ENCODE measurements at places on chromosomes 1 and 21. TPM values are rescaled to one million over a fixed set of nuclear protein-coding genes. Genes with fewer than 3 reads are reported as not detected.

- H3K36me3 ChIP-seq, result no peaks in the 10 kb centered on the region
- no peak overlapping the region for H3K4me3 ChIP-seq
- DNase-seq, result no peak
- H3K27ac ChIP-seq, result no peak overlapping the region
- no peaks in the 10 kb centered on the region for H3K27me3 ChIP-seq
- H3K4me1 ChIP-seq, result no peaks in the 10 kb centered on the region
These were observed 576.1 kb upstream of the ZRANB2 start for GRCh38 chr1:71656902-71657301.

DNA sequence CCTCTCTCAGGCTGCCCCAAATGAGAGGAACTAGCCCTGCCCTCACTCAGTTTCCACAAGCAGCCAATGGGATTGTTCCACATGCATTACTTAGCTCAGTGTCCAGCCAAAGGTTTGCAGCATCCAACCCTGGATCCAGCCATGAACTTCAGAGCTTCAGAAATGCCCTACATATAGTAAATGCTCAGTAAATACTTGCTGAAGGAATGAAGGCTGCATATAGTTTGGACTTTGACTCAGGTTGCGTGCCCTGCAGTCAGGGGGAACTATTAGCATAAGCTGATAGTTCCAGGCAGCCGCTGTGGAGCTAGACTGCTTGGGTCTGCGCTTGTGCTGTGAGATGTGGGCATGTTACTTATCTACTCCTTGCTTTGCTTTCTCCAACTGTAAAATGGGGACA, 64.8 kb downstream of the NENF start:
- no peak overlapping the region for H3K27ac ChIP-seq
- no peak for DNase-seq
- no peaks in the 10 kb centered on the region for H3K27me3 ChIP-seq
- no peaks in the 10 kb centered on the region for H3K4me1 ChIP-seq
- H3K4me3 ChIP-seq, result no peak overlapping the region
- H3K36me3 ChIP-seq, result no peaks in the 10 kb centered on the region

DNA sequence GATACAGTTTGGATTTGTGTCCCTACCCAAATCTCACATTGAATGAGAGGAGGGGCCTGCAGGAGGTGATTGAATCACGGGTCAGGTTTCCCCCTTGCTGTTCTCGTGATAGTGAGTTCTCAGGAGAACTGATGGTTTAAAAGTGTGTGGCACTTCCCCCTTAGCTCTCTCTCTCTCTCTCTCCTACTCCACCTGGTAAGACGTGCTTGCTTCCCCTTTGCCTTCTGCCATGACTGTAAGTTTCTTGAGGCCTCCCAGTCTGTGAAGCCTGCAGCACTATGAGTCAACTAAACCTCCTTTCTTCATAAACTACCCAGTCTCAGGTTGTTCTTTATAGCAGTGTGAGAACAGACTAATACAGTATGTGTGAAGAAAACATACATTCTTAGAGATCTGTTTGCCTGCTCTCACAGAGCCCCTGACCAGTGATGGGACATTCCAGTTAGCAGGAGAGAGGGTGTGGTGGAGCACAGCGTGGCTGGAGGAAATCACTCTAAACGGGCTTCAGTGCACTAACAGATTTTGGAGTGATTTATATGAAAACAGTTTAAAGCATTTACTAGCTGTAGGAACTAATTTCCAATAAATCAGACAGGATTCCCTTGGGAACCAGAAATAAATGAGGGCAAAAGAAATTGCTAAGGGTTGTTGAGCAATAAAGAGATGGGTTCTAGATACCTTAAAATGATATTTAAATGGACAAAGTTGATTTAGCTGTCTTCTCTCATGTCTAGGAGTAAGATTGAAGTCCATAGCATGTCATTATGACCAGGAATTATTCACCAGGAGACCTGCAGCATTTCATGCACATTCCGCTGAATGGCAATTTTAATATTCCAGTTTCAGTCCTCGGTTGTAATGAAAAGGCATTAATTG, 411.0 kb downstream of the CAMTA1 start:
- H3K4me3 ChIP-seq, result no peak overlapping the region
- H3K27ac ChIP-seq, result no peak overlapping the region
- peaks cover 7% of the 10 kb centered on the region for H3K27me3 ChIP-seq
- no peaks in the 10 kb centered on the region for H3K36me3 ChIP-seq
- no peak for DNase-seq
- H3K4me1 ChIP-seq, result no peaks in the 10 kb centered on the region

DNA sequence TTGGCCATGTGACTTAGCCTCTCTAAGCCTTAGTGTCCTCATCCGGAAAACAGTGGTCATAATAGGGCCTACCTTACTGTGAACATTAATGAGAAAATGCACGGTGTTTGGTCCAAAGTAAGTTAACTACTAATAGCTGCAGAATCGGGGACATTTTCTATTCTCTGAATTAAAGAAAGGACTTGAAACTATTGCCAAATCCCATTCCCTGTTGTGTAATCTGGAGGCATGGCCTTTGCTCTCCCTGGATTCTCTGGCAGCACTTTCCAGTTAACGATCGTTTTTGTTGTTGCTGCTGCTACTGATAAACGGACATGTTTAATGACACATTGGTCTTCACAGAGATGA, 30.5 kb downstream of the FMO4 start:
- no peak overlapping the region for H3K4me3 ChIP-seq
- no peak overlapping the region for H3K27ac ChIP-seq
- H3K36me3 ChIP-seq, result peaks cover 2% of the 10 kb centered on the region

DNA sequence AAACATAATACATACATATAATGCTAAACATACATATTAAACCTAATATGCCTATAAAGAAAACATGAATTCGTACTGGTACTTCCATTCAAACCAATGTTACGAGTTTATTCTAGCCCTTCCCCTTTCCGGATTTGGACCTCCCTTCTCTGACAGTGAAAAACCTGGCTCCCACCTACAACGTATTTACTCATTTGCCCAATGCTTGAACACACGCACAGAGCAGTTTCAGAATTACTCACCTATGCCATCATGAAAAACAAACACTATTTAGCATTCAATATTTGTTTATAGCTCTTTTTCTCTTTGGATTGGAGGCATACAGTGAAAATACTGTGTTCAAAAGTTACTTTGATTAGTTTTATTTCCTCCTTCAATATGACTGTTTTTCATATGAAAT, 204.4 kb downstream of the LMX1A start:
- no peaks in the 10 kb centered on the region for H3K27me3 ChIP-seq
- no peak overlapping the region for H3K4me3 ChIP-seq
- H3K36me3 ChIP-seq, result no peaks in the 10 kb centered on the region
- no peak for DNase-seq

DNA sequence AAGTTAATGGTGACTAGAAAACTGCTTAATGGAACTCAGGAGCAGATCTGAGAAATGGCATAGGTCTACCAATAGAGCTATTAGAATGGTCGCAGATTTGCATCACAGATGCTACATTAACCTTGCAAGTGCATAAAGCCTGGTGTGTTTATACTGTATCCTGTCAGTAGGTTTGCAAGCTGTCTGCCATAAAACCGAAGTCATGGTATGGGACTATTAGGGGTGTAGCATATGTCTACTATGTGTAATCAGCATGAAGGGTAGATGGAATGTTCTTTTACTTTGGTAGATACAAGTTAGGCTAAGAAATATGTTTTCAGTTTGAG, 574.2 kb upstream of the ADGRL2 start:
- H3K27me3 ChIP-seq, result no peaks in the 10 kb centered on the region
- no peak overlapping the region for H3K27ac ChIP-seq
- DNase-seq, result no peak
- no peaks in the 10 kb centered on the region for H3K4me1 ChIP-seq

- DNase-seq, result no peak
- H3K36me3 ChIP-seq, result peaks cover 41% of the 10 kb centered on the region
- no peaks in the 10 kb centered on the region for H3K27me3 ChIP-seq
- H3K4me1 ChIP-seq, result peaks cover 3% of the 10 kb centered on the region
- no peak overlapping the region for H3K27ac ChIP-seq
These were observed 32.9 kb downstream of the DIP2A start for GRCh38 chr21:46491553-46491952.

PLCH2 gene
- 6.3 TPM for total RNA-seq

DNA sequence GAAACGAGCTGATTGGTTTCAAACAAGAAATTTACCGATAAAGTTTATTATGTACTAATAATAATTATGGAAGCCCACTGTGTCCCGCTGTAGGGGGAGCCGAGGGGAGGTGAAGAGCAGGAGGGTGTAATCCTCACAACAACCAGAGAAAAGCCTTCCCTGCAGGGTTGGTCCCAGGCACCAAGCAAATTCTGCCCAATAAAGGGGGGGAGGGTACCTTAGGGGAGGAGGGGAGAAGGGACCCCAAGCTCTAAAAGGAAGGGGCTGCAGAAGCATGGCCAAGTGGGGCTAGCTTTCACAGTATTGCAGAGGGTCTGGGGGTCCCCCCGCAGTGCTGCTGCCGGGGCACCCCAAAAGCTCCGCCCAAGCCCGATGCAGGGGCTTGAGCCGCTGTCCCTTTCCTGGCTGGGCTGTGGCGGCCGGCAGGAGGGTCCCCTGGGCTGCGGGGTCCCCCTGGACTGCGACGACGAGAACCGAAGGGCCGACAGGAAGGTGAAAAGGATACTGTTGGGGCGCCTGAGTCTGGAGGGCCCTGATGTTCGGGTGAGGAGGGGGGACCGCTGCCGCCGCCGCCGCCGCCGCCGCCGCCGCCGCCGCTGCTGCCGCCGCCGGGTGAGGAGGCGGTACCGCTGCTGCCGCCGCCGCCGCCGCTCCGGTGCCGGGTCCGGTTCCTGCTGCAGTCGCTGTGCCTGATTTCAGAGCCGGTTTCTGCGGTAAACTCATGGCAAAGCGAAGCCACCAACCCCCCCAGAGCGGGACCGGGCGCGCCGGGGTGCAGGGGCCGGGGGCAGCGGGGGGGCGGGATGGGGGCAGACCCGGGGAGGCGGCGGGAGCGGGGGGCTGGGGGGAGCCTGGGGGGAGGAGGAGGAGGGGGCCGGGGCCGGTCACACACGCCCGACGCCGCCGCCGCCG, 771 bp downstream of the EIF4G3 start:
- peaks cover 29% of the 10 kb centered on the region for H3K36me3 ChIP-seq
- no peaks in the 10 kb centered on the region for H3K27me3 ChIP-seq
- peaks cover 32% of the 10 kb centered on the region for H3K4me1 ChIP-seq

DNA sequence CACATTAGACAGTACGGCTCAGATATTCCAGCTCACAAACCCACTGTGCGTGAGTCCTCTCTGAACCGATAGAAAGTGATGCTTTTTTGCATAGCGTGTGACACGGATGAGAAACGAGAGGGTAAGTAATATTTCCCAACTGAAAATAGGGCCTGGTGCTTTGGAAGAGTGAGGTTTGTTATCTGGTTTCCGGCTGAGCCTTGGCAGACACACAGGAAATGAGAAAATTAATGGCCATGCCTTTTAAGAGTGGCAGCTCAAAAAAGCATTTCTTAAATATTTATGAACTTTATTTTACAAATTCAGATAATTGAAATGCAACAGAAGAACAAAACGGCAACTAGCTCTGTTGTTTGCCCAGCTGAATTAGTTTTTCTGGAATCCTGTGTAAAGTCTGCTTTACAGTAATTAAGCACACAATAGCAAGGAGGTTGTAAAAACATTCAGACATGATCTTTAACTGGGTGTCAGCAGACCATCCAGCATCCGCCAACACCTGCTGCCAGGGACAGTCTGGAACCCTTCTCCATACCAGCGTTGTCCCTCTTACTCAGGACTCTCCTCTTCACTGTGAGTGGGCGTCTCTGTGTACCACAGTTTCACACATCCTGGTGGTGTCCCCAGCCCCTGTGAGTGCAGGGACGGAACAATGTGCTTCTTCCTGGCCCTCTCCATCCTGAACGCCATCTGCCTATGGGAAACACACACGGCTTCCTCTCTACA, 155.4 kb downstream of the PGBD5 start:
- H3K27me3 ChIP-seq, result no peaks in the 10 kb centered on the region
- peak; percentile 53 for DNase-seq
- H3K4me3 ChIP-seq, result no peak overlapping the region
- peaks cover 23% of the 10 kb centered on the region for H3K36me3 ChIP-seq

GRCh38 chr1:240492832-240493440, 119.0 kb downstream of the GREM2 start:
- H3K4me3 ChIP-seq, result peak overlapping the region; percentile 41
- no peaks in the 10 kb centered on the region for H3K36me3 ChIP-seq
- peaks cover 4% of the 10 kb centered on the region for H3K27me3 ChIP-seq
- no peaks in the 10 kb centered on the region for H3K4me1 ChIP-seq
- H3K27ac ChIP-seq, result no peak overlapping the region

- H3K27me3 ChIP-seq, result peaks cover 5% of the 10 kb centered on the region
- H3K4me1 ChIP-seq, result peaks cover 3% of the 10 kb centered on the region
- no peak overlapping the region for H3K4me3 ChIP-seq
- no peak overlapping the region for H3K27ac ChIP-seq
- H3K36me3 ChIP-seq, result no peaks in the 10 kb centered on the region
These were observed 67.8 kb upstream of the POU3F1 start for GRCh38 chr1:38114241-38115026.

LDLRAD1 gene
- total RNA-seq, result not detected

FCRL5 gene
- total RNA-seq, result not detected

GRCh38 chr1:100122177-100122576, 10.6 kb downstream of the SASS6 start:
- H3K27ac ChIP-seq, result no peak overlapping the region
- no peaks in the 10 kb centered on the region for H3K4me1 ChIP-seq
- no peaks in the 10 kb centered on the region for H3K27me3 ChIP-seq
- H3K36me3 ChIP-seq, result peaks cover 21% of the 10 kb centered on the region
- no peak for DNase-seq

FNDC10 gene
- 1.7 TPM for total RNA-seq

DNA sequence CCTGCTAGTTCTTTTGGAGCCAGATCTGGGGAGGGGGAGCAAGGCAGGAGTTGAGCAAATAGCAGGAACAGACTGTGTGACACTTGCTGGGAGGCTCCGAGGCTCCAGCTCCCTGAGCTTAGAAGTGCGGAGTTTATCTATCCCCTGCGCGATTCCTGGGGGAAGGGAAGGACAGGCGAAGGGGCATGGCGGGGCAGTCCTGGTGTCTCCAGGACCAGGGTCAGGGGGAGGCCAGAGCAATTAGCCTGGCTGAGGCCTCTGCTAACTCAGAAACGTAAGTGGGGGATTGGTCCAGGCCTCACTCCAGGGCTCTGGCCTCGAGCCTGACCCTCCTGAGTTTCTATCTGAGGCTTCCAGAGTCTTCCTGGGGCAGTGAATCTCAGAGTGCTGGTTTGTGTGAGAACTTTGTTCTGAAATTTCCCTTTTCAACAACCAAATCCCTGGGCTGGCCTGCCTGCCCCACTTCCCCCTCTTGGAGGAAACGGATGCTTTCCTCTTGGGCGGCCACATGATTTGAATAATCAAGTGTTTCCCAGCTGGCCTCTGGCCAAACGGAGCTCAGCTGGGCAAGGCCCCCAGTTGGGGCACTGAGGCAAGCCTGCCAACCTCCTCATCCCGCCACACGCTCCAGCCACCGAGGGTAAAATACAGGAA, 15.6 kb downstream of the ALPL start:
- H3K27ac ChIP-seq, result no peak overlapping the region
- H3K4me1 ChIP-seq, result no peaks in the 10 kb centered on the region
- no peaks in the 10 kb centered on the region for H3K36me3 ChIP-seq

ACTL8 gene
- total RNA-seq, result not detected

GRCh38 chr1:23908453-23909341, 4.5 kb downstream of the CNR2 start:
- H3K36me3 ChIP-seq, result no peaks in the 10 kb centered on the region
- H3K27ac ChIP-seq, result no peak overlapping the region
- H3K4me1 ChIP-seq, result peaks cover 28% of the 10 kb centered on the region
- H3K27me3 ChIP-seq, result peaks cover 25% of the 10 kb centered on the region
- peak; percentile 19 for DNase-seq

- H3K36me3 ChIP-seq, result no peaks in the 10 kb centered on the region
- no peak overlapping the region for H3K27ac ChIP-seq
- H3K27me3 ChIP-seq, result peaks cover 10% of the 10 kb centered on the region
- no peak overlapping the region for H3K4me3 ChIP-seq
- no peaks in the 10 kb centered on the region for H3K4me1 ChIP-seq
- DNase-seq, result no peak
These were observed 35.5 kb downstream of the RGS2 start for GRCh38 chr1:192844360-192844759.

Measured in activated CD4-positive, alpha-beta T cell treated with anti-CD3 and anti-CD28 coated beads for 36 hours (primary cell).